DMS79 (cell line): ENCODE measurements at places on chromosomes 5 and 9.
A peak's percentile ranks its signal among the peaks of the same experiment; 100 is the strongest.

DNA sequence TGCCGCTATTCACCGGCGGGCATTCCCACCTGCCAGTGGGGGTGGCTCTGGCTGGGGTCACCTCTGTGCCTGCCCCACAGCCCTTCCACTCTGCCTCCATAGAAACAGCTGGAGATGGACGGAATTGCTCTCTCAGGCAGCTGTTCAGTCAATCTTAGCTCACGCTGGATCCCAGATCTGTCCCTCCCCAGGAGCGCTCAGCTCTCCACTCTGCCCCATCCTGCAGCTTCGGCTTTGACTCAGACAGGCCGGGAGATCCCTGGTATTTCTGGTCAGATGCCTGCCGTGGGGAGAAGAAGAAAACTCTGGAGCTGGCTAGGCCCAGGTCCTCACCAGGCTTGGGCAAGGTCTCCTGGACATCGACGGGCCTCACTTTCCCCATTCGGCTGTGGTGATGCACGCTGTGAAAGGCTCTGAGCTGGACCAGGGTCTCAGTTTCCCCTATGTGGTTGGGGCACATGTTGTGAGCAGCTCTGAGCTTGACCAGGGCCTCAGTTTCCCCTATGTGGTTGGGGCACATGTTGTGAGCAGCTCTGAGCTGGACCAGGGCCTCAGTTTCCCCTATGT lies 7.6 kb upstream of the SLC9A3 start:
- no peak for DNase-seq

- no peak for DNase-seq
Observed at GRCh38 chr5:36938129-36938528, 61.6 kb downstream of the NIPBL start.

DNA sequence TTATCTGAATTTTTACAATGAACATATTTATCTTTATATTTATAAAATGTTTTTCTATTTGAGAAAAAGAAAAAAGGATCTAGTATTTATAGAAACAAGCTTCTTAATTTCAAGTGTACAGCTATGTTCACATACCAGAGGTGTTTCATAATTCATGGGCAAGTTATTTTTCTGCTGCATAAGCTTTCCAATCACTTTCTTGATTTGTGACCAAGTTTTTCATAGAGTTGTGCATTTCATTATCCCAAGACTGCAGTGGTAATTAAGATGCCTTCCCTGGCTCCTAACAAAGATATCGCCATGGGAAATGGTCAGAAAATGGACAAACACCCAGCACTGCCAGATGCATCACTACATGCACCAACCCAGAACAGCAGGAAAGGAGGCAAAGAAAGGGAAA lies 124.6 kb downstream of the GNAQ start:
- DNase-seq, result no peak

GRCh38 chr9:7006417-7006816 lies 248.6 kb downstream of the KDM4C start:
- DNase-seq, result no peak

GRCh38 chr5:10209004-10209403 lies 40.7 kb downstream of the ATPSCKMT start:
- DNase-seq, result no peak

DNA sequence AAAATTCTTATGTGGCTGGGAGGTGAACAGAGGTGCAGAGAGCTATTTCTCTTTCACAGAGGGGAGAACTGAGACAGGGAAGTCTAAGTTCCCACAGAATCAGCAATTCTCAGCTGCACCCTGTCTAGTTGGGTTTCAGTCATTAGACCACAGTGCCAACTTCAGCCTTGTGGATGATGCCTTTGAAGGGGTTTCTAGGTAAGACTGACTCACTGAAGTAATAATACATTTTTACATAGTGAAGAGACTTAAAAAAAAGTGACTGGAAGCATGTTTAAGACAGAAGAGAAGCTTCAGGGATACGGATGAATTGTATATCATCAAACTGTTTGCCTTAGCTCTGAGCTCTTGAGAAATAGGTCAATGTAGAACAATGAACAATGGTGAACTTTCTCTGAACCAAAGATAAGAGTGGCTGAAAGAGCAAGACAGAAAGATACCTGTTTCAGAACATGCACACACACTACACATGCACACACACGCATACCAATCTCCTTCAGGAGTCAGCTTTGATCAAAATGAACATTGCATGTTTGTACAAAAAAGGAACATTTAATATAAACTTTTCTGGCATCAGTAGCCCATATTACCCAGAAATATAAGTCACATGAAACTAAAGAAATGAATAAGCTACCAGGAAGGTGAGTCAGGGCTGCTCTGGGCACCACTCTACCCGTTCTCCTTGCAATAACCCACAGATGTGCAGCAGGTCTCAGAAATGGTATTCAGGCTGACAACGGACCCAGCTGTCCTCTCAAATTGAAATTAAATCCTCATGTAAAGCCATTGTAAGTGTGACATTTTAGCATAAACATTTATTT lies 12.6 kb upstream of the FYB1 start:
- DNase-seq, result no peak

GRCh38 chr5:119453040-119453373 lies 710 bp downstream of the HSD17B4 start:
- DNase-seq, result peak; percentile 17

DNA sequence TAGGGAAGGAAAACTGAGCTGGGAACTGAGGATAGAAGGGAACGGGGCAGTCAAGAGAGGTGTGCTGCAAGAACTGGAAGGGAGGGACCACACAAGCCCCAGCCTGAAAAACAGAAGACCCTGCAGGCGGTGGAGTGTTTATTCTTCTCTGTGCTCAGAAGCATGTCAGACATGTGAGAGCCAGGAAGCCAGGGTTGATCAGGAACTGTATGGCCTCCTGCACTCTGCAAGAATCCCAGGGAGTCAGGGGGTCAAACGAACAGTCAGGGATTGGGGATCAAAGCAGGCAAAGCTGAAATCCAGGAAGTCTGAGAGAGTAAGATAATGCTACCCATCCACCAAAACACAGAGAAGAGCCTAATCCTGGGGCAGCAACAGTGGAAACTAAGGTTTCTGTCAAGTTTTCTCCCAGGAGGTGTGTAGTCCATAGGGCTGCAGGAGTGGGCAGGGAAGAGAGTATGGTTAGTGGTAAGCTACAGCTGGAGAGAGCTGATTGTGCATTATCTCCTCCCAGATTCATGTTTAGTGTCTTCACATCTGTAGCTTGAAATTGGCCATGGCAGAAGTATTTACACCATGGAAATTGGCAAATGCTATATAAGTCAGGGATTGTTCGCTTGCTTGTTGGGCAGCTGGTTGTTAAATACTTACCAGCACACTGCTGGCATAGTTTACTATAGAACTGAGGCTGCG lies 115.4 kb upstream of the SLC44A1 start:
- DNase-seq, result no peak

GRCh38 chr9:112187404-112187803 lies 12.3 kb upstream of the SUSD1 start:
- DNase-seq, result peak; percentile 39

- DNase-seq, result no peak
Observed at GRCh38 chr5:86570427-86571083, 47.2 kb upstream of the COX7C start.

GRCh38 chr9:110767559-110768063 lies 99.0 kb downstream of the MUSK start:
- DNase-seq, result no peak

DNA sequence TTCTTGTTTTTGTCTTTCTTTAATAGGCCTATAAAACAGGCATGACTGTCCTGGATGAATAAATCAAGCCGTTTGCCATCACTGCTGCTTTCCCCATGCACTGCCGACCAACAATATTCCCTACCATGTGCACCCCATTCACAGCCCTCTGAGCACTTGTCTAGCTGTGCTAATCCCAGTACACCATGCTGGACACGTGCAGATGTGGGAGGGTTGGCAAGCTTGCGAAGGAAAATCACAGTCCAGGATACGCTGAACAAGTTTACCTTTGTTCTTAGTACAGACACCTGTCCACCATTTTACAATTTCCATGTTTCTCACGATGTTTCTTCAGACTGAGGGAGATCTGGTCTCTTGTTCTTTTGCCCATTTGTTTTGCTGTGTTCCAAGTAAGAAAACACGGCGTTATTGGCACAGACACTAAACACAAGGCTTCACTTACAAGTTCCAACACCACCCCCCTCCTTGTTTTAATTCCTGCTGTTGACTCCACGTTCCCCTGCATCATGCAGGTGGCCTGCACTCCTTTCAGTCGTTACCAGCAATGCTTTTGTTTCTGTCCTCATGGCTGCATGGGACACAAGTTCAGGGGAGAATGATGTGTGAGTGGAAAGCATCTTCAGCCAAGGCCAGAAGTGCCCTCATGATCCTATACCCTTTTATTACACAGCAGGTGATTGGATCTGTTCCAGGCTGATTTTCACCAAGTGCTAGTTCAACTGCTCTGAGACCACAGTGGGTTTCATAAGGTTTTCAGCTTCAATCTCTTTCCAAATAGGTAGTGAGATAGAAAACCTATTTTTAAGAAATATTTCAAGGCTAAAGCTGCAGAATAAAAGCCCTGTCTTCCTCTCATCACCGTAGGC lies 608.9 kb downstream of the IRX1 start:
- no peak for DNase-seq

- no peak for DNase-seq
Observed at GRCh38 chr5:18607570-18607969, 973.3 kb downstream of the TAF11L14 start.

- DNase-seq, result no peak
Observed at GRCh38 chr5:144189800-144190429, 19.2 kb downstream of the KCTD16 start.

GRCh38 chr9:127567730-127568617 lies 44.1 kb upstream of the STXBP1 start:
- no peak for DNase-seq

GRCh38 chr9:114170771-114171461 lies 15.6 kb downstream of the COL27A1 start:
- no peak for DNase-seq

GRCh38 chr9:14212077-14212476 lies 101.9 kb downstream of the NFIB start:
- no peak for DNase-seq

GRCh38 chr9:75185585-75186170 lies 97.4 kb downstream of the OSTF1 start:
- DNase-seq, result no peak

DNA sequence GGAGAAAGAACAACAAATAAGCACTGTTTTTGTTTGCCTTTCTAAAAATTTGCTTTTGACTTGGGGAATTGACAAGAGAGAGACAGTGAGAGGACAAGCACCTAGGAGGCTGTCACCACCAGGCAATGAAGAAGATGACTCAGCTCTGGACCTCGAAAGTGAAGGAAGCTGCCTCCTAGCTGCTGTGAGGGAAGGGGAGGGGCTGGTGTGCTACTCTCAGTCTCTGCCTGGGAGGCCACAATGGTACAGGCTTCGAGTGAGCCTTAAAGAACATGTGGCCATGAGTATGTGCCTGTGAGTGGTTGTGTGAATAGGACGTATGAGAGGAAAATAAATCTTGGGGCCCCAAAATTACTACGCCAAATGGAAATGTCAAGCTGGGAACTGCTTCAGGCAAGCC lies 7.1 kb upstream of the PLK2 start:
- DNase-seq, result no peak

DNA sequence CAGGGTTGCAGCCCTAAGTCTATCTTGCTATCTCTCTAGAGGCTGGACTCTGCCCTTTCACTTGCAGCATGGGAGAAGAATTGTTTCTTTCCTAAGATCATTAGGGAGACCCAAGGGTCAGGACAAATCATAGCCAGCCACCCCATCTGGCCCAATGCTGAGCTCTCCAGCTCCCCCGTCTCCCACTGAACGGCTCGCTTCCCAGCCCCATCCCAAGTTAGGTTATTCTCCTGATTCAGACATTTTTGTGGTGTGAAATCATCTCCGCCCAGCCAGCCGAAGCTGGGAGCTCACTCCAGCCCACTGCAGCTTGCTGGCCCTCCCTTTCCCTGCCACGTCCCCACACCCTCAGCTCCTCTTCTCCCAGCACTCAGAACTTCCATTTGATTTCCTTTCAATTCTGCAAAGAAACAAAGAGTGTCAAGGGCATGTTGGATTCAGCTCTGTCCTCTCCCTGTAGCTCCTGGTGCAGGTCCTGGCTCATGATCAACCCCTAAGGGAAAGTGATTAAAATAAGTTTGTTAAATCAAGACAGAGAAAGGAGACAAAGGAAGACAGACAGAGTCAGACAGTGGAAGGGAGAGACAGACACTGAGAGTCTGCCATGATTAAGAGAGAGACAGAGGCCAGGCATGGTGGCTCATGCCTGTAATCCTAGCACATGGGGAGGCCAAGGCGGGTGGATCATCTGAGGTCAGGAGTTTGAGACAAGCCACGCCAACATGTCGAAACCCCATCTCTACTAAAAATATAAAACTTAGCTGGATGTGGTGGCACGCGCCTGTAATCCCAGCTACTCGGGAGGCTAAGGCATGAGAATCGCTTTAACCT lies 12.6 kb upstream of the SPARC start:
- no peak for DNase-seq

DNA sequence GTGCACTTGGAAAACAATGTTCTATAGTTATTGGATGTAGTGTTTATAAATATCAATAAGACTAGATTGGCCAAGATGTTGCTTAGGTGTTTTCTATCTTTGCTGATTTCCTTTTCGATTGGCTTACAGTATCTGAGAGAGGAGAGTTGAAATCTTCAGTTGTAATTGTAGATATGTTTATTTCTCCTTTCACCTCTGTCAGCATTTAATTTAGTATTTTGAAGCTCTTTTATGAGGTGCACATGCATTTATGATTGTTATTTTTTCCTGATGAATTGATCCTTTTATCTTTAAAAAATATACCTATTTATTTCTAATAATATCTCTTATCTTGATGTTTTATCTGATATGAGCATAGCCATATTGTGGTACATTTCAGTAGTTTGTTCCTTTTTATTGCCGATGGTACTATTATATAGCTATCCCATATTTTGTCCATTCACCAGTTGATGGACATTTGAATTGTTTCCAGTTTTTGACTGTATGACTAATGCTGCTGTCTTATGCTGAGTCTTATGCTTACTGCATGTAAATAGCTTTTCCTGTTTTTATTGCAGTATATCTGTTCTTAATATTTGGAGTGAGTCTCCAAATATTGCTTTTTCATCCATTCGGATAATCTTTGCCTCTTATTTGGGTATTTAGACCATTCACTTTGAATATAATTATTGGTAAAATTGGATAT lies 34.7 kb downstream of the ERCC6L2 start:
- DNase-seq, result no peak

GRCh38 chr5:3307982-3308621 lies 287.5 kb upstream of the IRX1 start:
- no peak for DNase-seq

GRCh38 chr5:21680641-21681040 lies 1172.5 kb downstream of the CDH12 start:
- DNase-seq, result no peak
